Hepatic stellate cell (primary cell): ENCODE measurements at places on chromosomes 3 and 15.

DNA sequence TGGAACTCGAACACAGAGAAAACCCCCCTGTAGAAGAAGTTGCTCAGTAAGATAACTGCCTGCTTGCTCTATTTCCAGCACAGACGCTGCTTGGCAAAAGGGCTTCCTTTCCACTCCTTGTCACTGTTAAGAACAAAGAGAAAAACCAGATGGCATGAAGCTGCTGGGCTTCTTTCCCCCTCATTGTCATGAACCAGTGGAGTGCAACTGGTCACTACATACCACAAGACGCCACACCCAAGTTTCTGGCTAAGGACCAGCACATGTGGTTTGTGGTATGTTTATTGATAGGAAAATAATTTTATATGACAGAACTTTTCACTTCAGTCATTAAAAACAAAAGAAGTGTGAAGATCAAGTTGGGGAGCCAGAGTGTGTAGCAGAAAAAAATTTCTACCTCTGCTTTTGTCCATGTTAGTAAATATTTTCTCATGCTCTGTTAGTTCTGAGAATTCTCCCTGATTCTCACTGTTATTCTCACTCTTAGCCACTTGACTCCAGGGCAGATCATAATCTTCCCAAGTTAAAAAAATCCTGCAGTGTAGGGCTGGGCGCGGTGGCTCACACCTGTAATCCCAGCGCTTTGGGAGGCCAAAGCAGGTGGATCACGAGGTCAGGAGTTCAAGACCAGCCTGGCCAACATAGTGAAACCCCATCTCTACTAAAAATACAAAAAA, 37.9 kb downstream of the CLK3 start:
- peak; percentile 79 for DNase-seq

GRCh38 chr3:38521391-38521987, 25.3 kb downstream of the EXOG start:
- peak; percentile 50 for DNase-seq

GRCh38 chr3:10116138-10116460, 624 bp downstream of the BRK1 start:
- DNase-seq = peak; percentile 38

- DNase-seq = no peak
Measured at GRCh38 chr3:134522541-134522940, 36.7 kb downstream of the CEP63 start.

DNA sequence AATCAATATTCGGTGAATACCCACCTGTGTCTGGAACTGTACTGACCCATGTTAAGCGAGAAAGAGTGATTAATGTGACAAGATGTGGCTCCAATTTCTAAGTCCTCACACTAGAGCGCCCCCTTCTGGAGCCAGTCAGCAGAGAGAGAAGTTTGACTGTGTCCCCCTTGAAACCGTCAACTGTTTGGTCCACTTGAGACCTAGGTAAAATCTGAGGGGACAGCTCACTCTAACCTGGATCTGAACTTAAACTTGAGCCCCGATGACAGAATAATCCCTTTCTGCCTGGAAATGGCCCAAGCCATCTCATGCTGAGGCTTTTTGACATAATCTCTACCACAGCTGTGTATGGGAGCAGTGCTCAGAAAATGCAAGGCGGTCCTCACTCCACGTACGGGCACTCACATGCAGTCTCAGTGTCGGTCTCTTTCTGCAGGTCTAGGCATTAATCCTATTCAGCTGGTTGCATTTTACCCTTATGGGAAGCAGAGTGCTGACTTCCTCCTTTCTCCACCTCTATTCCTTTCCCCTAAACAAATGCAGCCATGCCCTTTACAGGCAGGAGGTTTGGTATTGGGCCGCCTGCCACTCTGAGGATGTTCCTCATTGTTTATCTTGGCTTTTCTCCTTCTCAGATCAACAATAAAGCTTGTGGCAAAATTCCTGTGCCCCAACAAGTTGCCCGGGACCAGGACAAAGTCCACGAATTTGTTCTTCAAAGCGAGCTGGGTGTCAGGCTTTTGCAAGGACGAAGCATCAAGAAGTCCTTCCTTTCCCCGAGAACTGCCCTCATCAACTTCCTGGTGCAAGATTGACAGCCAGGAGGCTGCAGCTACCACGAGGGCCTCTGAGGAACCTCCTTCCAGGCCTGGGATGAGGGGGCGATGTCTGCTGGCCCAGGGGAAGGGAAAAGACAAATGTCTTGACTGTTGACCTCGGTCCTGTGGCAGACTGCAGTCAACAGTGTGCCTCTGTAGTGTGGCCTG, 47.5 kb upstream of the LIMD1 start:
- DNase-seq = no peak

- no peak for DNase-seq
Measured at GRCh38 chr15:56244811-56245576, 1.3 kb upstream of the RFX7 start.
